ENCODE measurements at places on chromosomes 2 and 18. TPM values are rescaled to one million over a fixed set of nuclear protein-coding genes. Genes with fewer than 3 reads are reported as not detected.
A peak's percentile ranks its signal among the peaks of the same experiment; 100 is the strongest.

Gene REG3G
- not detected for total RNA-seq

Gene WNT6
- total RNA-seq, result not detected

Gene IL1R2
- not detected for total RNA-seq

DNA sequence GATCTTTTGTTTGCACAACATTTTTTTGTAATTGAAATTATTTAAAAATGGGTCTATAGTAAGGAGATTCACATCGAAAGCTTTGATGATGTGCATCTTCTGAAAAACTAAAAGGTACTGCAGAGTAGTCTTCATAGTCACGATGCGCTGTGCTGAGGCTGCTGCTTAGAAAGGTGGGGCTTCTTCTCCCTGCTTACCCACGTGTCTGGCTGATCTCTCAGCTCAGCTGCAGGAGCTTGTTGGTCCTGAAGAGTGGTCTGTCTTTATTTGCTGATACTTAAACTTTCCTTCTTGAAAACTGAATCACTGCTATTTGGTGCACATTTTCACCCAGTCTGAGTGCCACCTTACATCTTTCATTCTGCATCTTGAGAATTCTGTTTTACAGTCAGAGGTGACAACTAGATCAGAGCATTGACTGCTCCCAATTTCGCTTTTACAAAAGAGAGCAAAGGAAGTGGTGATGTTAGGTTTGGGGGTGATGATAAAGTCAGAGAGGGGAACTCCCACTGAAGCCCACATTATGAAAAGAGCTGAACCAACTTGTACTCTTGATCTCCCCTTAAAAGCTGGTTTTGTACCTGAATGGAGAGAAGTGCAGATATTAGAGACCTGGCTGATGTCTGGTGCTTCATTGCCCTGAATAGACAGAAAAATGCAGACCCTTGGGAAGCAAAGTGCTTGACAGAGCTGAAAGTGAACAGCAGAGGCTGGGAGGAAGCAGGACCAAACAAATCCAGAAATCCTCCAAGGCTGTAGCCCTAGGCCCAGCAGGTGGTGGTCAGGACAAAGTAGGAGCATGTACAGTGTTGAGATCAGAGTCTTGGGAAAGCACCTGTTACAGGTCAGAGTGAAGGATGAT, 984.5 kb downstream of the TSN start:
- no peak for DNase-seq

DNA sequence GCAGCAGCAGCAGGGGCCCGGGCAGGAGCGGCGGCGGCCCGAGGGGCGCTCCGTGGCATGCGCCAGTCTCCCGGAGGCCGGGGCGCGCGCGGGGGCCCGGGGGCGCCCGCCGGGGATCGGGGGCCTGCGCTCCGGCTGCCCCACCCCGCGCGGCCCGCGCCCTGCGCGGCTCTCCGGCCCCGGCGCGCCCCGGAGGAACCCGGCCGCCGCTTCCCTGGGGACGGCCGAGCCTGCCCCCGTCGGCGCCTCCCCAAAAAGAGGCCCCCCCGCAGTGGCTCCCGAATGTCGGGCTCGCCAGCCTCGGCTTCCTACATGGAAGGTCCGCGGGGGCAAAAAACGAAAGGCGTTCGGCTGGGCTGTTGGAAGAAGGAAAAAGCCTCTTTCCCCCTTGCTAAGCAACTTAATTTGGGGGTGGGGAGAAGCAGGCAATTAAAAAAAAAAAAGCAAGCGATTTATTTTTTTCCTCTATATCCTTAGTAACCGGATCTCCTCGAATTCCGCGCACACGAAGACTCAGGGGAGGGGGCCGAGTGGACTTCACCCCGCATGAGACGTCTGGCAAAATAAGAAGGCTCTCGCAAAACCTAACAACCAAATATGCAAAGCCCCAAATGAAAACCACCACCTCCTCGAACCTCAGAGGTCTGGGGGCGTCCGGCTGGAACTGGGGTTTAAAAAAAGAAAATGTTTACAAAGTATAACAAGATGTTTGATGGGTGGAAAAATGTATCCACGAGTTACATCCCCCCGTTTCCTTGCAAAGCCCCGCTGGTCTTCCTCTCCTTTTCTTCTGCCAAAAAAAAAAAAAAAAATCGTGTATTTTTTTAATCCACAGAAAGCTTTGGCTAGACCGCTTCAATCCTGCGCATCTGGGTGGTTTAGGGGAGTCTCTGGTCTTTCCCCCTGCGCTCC, at the start of gene SMAD7:
SMAD7 (minus strand) TSS at position 430 of the 912 bp plus-strand sequence. CDS start 541 bp downstream, outside the sequence.
- no peak for DNase-seq

DNA sequence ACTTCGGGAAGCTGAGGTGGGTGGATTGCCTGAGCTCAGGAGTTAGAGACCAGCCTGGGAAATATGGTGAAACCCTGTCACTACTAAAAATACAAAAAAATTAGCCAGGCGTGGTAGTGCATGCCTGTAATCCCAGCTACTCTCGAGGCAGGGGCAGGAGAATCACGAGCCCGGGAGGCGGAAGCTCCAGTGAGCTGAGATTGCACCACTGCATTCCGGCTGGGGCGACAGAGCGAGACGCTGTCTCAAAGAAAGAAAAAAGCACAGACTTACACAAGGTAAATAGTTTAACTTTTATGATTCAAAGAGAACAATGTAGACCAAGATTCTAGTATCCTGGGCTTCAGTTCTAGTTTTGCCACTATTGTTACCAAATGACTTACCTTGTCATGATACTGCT, 37.4 kb downstream of the NCKAP1 start:
- DNase-seq, result no peak

Gene FOXI3
- 11.8 TPM for total RNA-seq

DNA sequence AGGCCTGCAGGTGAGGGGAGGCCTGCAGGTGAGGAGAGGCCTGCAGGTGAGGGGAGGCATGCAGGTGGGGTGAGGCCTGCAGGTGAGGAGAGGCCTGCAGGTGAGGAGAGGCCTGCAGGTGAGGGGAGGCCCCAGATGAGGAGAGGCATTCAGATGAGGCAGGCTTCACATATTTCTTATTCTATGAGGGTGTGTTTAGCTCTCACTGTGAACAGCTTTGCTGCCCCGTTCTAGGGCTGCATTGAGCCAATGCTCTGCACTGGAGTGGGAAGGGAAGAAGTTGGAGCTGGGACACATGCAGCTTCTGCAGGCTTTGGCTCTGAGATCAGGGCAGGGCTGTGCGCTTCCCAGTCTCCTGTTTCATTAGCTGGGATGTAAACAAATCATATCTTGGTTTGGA, 19.5 kb downstream of the TPO start:
- no peak for DNase-seq

DNA sequence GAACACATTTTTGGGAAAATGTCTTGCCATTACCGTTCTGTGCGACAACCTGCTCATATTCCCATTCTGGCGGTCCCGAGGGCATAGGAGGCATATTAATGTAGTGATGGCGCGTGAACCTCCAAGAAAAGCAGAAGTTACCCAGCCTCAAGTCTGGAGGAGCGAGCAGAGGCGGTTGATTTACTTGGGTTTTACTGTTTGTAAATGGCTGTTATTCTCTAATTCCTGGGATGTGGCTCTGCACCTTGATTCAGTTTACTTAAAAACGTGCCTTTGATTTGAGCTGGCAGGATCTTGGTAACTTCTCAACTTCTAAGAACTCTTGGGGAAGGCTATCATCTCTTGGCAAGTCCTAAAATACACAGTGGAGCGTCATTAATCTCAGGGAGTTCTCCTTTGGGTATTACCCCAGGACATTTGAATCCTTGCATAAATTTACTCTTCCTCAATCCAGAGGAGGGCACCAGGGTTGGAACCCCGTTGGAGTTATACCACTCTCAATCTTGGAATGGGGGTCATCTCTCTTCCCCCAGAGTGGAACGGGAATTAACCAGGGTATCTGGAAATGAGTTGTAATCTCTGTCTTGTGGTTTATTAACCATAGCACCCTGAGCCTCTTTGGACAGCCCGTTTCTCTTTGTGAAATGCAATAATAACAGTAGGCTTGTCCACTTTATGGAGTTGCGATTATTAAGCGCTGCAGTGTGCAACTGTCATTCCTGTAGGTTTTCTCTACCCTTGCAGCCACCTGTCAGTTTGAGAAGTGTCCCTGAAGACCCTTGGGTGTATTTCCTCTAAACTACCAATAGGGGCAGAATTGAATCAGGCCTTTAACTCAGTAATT, 2.1 kb downstream of the HK2 start:
- peak; percentile 91 for DNase-seq

Gene PTH2R
- 0.19 TPM for total RNA-seq

GRCh38 chr2:66587216-66587615, 152.3 kb downstream of the MEIS1 start:
- peak; percentile 85 for DNase-seq

DNA sequence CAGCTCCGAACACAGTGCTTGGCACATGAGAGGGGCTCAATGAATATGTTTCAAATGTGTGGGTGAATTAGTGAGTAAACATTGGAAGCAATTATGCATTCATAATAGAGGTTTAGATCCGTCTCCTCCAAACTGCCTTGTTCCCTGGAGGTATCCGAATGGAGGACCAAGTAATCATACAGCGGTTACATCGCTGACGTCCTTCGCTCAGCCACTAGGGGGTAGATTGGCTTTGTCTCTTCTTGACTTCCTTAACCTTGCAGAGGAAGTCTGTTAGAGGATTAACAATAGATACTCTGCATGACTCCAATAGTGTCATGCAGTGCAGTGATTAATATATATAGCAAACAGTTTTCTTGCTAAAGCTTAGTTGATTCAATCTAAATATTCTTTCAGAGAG, 517.0 kb downstream of the PTPRM start:
- DNase-seq, result peak; percentile 92

DNA sequence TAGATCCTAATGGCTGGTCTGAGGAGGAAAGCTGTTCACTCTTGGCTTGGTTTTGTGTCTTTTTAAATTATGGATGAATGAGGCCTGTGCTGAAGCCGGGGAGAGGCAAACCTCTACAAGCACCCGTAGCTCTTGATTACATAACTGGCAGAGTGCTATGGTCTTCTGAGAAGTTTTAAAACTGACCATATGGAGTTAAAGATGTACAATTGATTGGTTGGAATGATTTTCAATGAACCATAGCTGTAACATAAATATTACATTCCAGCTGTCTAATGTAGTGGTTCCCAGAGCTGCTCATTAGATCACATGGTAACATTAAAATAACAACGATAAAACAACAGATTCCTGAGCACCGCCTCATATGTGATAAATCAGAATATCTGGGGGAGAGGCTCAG, 71.1 kb upstream of the MAP4K3 start:
- DNase-seq, result no peak

Gene EFR3B
- total RNA-seq, result 11.8 TPM

DNA sequence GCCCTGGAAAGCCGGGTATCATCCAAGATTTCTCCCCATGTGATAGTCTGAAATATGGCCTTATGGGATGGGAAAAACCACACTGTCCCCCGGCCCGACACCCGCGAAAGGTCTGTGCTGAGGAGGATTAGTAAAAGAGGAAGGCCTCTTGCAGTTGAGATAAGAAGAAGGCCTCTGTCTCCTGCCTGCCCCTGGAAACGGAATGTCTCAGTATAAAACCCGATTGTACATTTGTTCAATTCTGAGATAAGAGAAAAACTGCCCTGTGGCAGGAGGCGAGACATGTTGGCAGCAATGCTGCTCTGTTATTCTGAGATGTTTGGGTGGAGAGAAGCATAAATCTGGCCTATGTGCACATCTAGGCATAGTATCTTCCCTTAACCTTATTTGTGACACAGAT, 26.8 kb downstream of the RUFY4 start:
- no peak for DNase-seq

Gene CAPN10
- 47.0 TPM for total RNA-seq

Gene ANKRD36B
- total RNA-seq, result 13.9 TPM

DNA sequence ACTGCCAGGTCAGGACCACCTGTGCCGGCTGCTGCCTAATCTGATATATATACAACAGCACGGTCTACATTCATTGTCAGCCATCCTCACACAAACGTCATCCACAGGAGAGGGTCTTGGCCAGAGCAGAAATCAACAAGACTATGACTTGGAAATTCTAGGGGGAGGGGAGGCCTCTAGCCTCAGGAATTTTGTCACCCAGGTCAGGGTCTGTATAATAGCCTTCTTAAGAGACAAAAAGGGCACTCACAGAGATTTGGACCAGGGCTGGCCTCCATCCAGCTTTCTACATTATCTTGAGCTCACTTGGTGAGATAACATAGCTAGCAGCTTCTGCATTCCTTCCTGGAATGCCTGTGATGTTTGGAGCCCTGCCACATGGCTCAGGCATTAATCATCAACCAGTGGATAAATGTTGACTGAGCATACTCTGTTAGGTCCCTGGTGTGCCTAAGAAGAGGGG, 50.4 kb upstream of the CTIF start:
- DNase-seq, result peak; percentile 9

GRCh38 chr2:124248386-124248785, 223.3 kb downstream of the CNTNAP5 start:
- no peak for DNase-seq

DNA sequence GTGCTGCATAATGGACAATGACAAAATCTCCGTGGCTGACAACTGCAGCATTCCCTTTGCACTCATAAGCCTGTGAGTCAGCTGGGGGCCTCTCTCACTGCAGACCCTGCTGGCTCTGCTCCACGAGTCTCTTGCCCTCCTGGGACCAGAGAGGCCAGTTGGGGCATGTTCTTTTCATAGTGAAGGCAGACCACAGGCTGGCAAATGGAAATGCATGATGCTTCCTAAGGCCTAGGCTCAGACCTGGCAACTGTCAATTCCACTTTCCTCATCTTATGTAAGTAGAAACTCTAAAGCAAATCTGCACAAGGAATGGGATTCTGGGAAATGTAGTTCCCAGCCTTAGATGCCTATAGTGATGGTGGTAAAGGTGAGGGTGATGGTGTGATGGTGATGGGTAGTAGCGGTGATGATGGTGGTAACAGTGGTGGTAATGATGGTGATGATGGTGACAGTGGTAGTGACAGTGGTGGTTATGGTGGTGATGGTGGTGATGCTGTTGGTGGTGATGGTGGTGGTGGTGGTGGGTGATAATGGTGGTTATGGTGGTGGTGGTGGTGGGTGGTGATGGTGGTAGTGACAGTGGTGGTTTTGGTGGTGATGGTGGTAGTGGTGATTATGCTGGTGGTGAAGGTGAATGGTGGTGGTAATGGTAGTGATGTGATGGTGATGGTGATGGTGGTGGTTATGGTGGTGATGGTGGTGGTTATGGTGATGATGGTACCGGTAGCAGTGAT, 185.8 kb upstream of the ARL4C start:
- no peak for DNase-seq

DNA sequence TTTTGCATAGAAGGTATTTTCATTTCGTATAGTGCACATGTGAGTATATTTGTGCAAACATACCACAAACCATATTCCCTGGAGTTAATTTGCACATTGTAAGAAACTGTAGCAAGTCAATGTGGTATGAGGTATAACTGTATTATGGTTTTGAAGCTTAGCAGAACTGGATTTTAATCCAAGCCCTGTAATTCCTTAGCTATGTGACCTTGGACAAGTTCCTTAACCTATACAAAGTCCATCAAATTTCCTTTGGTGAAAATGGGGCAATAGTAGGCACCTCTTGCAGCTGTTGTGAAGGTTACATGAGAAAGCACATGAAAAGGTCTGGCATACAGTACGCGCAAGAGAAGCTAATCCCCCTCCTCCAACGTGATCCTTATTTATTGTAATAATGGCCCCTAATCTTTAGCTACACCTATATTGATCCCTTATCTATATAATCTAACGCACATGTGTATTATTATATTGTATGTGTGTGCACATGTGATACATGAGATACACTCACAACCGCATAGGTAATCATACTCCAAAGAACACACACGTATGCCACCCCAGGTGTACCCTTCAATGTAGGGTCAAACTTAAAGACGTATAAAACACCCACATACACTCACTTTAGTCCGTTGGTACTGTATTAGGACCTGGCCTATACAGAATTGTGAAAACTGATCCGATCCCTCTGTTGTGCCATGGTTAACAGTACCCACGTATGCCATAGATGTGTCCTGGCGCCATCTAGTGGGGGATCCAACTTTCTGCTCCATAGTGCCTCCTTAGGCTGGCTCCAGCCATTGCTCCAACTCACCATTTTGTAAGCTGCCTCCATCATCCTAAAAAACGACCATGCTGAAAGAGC, 402.9 kb upstream of the SLC14A2 start:
- DNase-seq, result peak; percentile 92
